ENCODE measurements at places on chromosomes 3 and 15.

DNA sequence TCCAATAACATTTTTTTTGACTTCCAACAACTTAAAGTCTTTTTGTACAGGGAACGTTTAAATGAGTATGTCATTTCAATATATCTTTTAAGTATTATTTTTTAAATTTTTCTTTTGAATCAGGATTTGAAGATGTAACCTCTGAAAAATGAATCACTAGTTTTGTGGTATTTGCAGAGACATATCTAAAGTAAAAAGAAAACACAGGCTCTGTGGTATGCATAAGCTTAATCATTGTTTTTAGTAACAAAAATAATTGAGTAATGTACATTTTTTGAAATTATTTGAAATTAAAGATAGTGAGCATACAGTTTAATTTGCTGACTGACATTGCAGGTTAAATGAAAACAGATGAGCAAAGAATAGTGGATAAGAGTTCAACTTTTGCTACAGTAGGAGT lies 531.3 kb downstream of the ROBO1 start:
- DNase-seq, result no peak

DNA sequence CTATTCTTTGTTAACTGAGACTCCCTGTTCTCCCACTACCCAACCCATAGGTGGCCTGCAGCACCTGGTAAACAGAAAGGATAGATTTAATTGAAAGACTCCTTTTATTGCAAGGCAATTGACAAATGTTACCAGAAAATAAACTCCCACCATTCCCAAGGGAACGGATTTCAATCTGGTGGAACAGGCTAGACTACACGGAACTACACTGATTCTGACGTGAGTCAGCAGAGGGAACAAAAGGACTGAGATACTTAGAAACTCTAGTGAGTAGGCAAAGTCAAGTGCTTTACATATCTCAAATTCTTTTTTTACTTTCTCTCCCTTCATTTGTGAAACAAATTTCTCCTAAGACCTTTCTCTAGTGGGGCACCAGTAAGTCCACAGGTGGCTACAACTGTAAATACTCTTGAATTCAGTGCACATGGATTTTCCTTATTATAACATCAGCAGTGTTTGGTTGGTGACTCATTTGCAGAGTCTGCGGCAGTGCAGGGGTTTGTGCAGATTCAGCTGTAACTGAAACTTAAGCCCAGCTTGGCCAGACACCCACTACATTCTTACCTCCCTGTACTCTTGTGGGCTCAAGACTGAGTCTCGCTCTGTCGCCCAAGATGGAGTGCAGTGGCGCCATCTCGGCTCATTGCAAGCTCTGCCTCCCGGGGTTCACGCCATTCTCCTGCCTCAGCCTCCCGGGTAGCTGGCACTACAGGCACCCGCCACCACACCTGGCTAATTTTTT lies 34.3 kb upstream of the PLSCR2 start:
- DNase-seq, result no peak

DNA sequence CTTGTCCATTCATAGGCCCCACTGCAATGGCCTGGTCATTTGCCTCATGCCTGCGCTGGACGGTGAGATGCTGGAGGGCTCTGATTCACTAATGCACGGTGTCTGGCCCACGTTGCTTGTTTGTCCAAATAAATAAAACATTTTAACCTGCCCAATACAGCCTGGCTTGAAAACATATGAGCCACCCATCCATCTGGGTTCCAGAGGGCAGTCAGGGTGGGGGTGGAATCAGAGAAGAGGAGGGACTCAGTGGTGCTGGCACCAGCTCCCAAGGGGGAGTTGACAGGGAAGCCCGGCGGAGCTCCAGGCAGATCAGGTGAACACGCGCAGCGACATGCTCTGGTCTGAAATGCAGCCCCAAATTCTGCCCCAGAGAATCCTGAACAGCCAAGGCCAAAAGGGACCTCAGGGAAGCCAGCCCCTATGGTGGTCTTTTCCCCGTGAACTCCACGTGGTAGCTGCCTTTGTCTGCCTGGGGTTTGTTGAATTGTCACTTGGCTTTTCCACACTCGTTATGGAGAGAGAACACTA lies 265.2 kb downstream of the UACA start:
- DNase-seq, result no peak

DNA sequence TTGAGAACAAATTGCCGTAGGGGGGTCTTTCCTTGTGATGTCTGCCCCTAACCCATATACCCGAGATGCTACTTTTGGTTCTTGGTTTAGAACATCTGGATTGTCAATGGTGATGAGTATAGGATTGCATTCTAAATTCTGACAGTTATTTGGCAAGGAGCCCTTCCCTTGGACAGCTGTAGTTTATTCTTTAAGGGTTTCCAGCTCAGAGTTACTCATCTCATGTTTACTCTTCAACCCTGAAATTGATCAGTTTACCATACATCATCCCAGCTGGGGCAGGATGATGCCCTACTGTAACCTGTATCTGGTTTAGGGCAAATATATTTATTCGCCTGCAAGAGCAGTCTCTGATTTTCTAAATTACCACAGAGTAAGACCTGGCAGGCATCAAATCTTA lies 85.7 kb upstream of the XCR1 start:
- no peak for DNase-seq

GRCh38 chr3:133424937-133425869 lies 25.3 kb downstream of the BFSP2 start:
- DNase-seq, result no peak

GRCh38 chr3:181700168-181701087 lies 11.3 kb upstream of the SOX2 start:
- no peak for DNase-seq

DNA sequence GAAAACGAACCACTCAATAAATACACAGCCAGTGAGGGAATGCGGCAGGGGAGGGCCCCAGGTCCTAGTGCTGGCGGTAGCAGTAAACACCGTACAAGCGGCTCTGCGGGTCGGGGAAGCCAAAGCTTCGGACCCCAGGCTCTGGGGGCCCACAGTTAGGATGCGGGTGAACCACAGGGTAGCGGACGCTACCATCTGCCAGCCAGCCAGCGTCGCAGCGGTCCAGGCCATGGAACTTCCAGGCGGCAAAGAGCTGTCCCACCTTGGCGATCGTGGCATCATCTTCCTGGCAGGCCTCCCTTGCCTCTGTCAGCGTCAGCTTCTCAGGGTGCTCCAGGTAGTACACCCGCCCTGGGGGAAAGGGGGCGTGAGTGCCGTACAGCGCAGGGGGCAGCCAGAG lies 17.4 kb downstream of the HAPLN3 start:
- no peak for DNase-seq

- DNase-seq, result no peak
Measured at GRCh38 chr15:40477642-40478327, 7.0 kb downstream of the CHST14 start.

DNA sequence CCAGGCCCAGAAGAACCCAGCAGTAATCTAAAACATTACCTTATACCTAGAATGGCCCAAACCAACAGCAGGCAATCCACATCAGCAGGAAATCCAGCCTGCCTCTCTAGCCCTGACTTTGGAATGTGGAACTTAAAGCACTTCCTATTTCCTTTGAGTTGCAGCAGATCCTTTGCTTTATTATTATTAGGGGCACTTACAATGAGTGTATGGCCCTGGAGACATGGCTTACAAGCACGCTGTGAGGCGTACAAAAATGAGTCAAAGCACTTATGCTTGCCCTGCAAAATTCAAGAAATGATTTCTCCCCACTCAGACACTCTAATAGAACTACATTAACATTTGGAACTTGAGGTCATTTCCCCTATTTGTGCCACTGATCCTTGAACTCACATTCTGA lies 9.5 kb upstream of the KNSTRN start:
- no peak for DNase-seq

GRCh38 chr3:17670749-17671148 lies 71.7 kb downstream of the TBC1D5 start:
- DNase-seq, result no peak

DNA sequence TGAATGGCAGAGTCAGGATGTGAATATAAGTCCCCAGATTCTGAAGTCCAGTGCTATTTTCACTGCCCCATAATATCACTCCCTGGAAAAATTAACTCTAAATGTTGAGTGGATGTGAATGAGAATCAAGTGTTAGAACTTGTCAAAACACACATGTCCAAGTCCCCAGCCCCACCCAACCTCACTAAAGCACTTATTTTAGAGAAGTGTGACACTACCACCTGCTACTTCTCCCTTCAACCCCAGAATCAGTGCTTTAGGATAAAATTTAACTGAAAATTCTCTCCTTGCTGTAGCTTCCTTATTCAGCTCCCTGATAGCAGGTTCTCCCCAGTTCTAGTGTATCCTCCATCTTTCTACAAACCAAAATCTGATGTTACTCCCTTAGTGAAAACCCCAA lies 35.8 kb downstream of the HERC1 start:
- no peak for DNase-seq

- no peak for DNase-seq
Measured at GRCh38 chr3:132432639-132433038, 15.3 kb downstream of the DNAJC13 start.

DNA sequence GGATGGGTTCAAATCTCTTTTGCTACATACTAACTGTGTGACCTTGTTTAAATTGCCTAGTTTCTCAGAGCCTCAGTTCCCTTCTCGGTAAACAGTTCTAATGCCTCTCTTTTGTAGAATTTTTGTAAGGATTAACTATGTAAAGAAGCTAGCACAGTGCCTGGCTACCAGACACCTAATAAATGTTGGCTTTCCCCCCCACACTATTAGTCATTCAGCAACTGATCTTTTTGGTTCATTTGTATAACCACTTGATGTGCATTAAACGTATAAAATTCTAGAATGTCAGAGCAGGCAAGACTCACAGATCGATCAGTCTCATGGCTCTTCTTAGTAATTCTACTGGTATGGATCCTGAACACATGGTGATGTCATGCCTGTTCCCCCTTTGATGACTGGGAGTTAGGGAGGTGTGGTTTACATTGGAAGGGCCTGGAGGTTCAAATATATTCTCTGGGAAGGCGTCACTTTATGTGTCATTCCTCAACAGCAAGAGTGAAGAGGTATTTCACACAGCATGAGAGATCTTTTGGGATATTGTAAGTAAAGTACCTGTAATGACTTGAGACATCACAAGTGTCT lies 6.5 kb downstream of the TAGLN3 start:
- no peak for DNase-seq

GRCh38 chr3:168341192-168341815 lies 245.6 kb upstream of the GOLIM4 start:
- no peak for DNase-seq

DNA sequence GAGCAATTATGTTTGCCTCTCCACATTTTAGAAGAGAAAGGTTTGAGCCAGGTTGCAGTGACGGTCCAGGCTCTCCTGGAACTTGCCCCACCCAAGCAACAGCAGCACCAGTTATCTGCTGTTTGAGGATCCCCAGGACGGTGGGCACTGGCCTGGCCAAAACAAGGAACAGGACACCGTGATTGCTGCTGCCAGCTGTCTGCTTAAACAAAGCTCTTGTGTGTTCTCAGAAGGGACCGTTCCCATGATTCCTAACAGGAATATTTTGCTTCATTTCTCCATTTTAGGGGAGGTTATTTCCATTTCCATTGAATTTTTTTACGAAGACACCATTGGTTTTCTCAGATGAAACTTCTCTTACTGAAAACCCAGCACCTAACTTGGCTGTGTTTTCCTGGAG lies 66.4 kb upstream of the RPL35A start:
- DNase-seq, result no peak

DNA sequence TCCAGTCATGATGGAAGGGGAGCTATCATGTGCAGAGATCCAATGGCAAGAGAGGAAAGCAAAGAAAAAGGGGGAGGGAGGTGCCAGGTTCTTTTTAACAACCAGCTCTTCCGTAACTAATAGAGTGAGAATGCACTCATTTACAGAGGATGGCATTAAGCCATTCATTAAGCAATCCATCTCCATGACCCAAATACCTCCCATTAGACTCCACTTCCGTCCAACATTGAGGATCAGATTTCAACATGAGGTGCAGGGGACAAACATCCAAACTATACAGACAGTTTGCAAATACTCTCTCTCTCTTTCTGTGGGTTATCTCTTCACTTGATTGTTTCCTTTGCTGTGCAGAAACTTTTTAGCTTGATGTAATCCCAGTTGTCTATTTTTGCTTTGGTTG lies 21.2 kb downstream of the ZDHHC23 start:
- no peak for DNase-seq

DNA sequence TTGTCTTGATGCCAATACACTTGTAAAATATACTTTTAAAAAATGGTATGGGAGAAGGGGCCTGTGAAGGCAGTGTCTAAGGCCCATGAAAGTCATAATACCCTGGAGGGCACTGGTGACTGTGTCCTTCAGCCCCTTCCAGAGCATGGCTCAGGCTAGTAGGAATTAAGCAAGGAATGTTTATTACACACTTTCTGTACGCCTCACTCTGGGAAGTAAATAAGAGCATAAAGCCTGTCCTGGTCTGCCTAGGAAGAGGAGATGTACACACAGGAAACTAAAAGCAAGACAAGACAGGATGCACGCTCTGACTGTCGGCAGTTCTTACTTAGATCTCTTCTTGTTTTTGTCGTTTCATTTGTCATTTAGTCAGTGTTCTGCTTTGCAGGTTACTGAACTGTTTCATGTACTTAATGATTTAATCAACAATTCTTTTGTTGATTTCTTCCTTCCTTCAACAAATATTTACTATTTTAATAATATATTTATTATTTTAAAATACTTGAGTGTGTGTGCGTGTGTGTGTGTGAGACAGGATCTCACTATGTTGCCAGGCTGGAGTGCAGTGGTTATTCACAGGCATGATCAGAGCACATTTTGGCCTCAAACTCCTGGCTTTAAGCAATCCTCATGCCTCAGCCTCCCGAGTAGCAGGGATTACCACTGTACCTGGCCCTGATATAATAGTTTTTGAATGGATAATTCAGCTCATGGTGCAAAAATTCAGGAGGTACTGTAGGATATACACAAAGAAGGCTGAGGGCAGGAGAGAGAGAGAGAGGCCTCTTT lies 9.0 kb upstream of the SMAD6 start:
- DNase-seq, result no peak

All from stimulated activated CD8-positive, alpha-beta memory T cell treated with anti-CD3 and anti-CD28 coated beads, Interleukin-4, amount 100 ng/mL, for 4 hours (primary cell).